ENCODE measurements at places on chromosomes 7 and 10.

DNA sequence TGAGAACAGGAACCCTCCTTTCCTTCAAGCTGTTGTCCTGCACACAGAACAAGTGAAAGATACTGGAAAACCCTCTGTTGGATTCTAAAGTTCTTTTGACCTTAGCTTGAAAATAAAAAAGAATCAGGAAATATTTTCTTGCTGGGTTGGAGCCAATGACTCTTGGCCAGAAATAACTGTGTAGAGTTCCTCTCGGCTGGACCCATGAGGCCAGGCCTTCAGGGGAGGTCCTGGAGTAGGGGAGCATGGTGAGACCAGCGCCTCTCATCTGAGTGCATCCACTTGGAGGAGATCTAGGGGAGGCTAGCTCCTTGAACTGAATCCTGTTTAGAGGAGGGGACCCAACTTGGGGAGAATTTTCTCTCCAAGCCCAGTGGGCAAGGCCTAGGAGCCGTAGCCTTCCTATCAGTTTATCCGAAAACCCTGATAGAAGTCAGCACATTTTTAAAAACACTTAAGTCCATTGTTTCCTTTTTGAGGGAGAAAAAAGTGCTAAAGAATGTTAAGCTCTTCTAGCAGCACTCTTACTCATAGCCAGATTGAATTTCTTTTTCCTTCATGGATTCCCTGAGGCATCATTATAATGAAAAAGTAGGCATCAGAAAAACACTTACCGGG is 635.7 kb upstream of the ANKRD30A start:
- no peak for DNase-seq

DNA sequence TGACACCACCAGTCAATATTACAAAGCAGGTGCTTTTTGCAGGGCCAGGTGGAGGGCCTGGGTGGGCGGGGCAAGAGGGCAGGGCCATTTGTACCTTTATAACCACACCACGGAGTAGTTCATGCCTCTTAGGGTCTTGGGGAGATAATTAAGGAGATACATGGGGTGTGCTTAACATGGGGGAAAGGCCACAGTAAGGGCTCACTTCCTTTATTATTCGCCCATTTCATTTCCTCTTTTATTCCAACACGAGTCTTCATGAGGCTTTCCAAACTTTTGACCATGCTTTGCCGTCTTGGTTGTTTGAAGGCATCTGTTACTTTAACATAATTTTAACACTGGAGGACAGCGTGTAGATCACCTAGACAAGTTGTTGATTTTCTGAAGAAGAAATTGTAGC is 33.3 kb upstream of the LYZL2 start:
- DNase-seq = no peak

DNA sequence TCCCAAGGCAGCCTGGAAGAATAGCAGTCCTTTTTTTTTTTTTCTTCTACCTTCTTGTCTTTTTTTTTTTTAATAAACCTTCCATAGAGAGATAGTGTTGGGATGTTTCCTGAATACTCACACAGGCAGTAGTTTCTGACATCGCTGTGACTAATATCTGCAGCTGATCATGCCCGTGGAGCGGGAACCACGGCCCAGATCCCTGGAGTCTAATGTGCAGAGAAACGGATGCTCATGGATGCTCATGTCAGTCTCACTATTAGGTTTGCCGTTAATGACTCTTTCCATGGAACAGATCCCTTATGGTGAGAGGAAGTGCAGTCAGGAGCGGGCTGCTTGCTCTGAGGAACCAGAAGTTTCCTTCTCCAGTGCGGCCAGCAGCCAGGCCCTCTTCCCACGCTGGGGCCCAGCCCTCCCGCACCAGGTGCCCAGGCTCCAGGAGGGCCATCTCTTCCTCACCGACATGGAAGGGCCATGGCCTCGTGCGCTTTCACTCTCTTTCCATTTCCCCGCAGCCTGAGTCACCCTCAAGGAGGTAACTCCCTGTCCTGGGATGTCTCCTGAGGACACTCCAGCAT is 132.5 kb downstream of the WDR37 start:
- DNase-seq = no peak

GRCh38 chr7:117686311-117686935 is 186.8 kb downstream of the CTTNBP2 start:
- no peak for DNase-seq

DNA sequence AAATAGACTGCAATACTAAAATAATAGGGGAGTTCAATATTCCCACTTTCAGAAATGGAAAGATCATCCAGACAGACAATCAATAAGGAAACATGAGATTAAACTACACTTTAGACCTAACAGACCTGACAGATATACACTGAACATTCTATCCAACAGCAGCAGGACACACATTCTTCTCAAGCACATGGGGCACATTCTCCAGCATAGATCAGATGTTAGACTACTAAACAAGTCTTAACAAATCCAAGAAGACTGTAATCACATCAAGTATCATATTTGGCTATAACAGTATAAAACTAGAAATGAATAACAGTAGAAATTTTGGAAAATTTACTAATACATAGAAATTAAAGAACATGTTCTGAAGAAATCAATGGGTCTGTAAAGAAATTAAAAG is 458.9 kb upstream of the ANKRD30A start:
- DNase-seq = no peak

- no peak for DNase-seq
Measured at GRCh38 chr7:50627824-50628361, 62.7 kb upstream of the DDC start.

GRCh38 chr7:133540096-133540860 is 287.4 kb downstream of the EXOC4 start:
- no peak for DNase-seq

DNA sequence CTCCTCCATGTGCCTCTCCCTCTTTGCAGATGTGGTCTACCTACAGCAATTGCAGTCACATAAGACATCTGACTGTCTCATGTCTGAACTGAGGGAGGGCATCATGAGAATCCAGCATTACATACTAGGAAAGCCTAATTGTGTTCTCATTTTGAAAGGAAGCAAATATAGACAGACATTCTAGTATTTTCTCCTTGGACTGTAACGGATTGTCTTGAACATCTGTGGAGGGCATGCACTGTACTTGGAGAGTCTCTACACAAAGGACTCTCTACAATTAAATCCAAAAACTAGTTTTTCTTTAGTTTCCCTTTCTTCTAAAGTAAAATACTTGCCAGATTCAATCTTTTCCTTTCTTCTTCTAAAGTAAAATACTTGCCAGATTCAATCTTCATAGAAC is 34.7 kb upstream of the TRIL start:
- no peak for DNase-seq

DNA sequence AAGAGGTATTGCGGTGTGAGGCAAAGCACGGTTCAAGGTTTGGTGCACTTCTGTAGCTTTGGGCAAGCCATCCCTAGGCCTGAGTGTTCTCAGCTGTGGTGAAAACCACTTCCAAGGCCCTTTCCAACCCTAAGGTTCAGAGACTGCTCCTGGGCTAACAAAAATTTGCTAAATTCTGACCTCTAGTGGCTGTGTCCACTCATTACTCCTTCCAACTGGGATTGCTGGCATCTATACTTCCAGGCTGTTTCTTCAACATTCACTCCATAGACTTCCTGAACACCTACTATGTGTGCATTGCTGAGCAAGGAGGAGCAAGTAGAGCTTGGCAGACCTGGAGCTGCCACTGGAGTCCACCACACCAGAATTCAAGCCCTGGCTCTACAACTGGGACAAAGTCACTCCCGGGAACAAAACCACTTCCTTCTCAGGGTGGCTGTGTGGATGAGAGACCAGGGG is 29.3 kb upstream of the SH3PXD2A start:
- no peak for DNase-seq

GRCh38 chr7:139515266-139515665 is 8.2 kb upstream of the CLEC2L start:
- no peak for DNase-seq

DNA sequence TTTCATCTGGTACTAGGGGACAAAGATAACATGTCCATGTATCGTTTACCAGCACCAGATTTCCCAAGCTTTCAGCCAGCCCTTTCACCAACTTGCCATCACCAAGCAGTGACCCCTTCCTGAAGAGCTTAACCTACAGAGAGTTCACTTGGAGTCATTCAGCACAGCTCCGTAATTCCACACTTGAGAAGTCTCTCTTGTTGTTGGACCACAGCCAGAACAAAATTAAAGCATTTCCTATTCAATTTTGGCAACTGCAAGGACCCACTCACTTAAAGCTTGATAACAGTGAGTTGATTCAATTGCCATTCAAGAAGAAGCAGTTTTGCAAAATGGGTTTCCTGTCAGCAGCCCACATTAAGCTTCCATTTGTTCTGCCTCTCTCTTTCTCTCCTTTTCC is 88.5 kb upstream of the LRRTM3 start:
- DNase-seq = no peak

DNA sequence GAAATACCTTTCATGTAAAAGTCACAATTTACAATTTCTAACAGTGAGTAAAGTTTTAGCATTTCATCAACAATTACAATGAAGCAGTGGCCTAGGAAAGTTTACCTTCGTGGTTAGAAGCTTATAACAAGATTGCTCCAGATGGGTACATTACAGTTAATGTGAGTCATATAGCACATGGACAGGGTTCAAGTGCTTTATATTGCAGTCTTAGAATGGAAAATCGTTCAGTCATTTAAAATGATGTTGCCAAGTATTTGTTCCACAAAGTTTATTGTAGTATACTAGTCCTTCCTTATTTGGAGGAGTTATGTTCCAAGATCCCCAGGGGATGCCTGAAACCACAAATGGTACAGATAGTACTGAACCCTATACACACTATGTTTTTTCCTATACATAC is 174.6 kb upstream of the TARP start:
- no peak for DNase-seq

DNA sequence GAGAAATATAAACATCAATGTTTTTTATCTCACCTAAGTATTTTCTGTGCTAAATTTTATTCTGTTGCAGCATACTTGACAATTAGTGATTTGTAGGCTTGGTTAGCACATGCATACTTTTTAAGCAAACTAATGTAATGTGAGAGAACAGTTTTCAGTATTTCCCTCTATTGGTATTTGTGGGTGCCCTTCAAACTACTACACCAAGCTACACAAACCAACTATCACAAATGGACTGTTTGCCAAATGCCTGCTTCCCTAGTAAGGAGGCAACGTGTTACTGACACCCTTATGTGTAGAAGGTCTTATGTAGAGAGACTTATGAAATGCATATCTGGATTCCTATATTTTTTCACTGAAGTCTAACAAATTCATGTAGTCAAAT is 98.4 kb upstream of the FZD1 start:
- no peak for DNase-seq

- DNase-seq = no peak
Measured at GRCh38 chr7:78720066-78720465, 733.4 kb downstream of the MAGI2 start.

GRCh38 chr7:55970561-55970960 is 6.2 kb downstream of the NIPSNAP2 start:
- DNase-seq = no peak

- DNase-seq = no peak
Measured at GRCh38 chr10:12594448-12594944, 245.1 kb downstream of the CAMK1D start.

DNA sequence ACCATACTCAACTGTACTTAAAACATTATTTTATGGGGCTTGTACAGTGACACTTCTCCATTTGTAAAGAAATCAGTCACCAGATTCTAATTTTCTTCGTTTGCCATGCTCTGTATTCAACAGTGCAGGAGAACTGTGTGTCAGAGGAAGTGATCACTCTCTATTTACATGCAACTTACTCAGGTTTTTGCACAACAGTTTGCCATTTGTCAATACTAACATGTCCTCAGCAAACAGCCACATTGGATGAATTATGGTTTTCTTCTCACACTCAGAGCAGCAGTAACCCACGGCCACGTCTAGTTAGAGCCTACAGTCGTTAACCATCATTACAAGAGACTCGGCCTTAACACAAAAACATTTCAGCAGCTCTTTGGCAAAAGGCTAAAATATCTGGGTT is 69.2 kb upstream of the SP4 start:
- DNase-seq = no peak

GRCh38 chr7:116950889-116951351 is 2.4 kb upstream of the ST7 start:
- no peak for DNase-seq

DNA sequence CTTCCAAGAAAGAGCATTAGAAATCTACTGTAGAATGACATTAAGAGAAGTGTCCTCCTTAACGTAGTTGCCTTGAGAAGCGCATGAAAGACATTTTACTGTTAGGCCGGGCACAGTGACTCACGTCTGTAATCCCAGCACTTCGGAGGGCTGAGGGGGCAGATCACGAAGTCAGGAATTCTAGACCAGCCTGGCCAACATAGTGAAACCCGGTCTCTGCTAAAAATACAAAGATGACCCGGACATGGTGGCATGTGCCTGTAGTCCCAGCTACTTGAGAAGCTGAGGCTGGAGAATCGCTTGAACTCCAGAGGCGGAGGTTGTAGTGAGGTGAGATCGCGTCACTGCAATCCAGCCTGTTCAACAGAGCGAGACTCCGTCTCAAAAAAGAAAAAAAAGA is 28.9 kb downstream of the TARP start:
- DNase-seq = no peak

- no peak for DNase-seq
Measured at GRCh38 chr7:17677408-17677807, 262.9 kb downstream of the SNX13 start.

DNA sequence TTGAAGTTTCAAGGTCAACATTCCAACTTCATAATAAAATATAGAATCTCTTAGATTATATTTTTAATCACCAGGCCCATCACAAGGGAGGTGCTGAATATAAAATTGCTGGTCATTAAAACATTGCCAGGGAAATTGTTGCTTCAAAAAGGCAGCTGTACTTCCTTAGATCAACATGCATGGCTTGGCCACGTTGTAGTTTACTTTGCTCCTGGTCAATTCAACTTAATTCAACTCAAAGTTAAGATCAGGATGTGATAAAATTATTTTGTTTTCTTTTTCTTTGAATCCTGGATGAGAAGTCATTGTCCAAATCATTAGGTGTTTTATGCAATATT is 317.4 kb downstream of the PAXIP1 start:
- no peak for DNase-seq

GRCh38 chr10:92873029-92873428 is 24.7 kb downstream of the EXOC6 start:
- no peak for DNase-seq

- DNase-seq = no peak
Measured at GRCh38 chr10:34737772-34738169, 77.3 kb downstream of the PARD3 start.
